ENCODE measurements at places on chromosomes 6 and 20. TPM values are rescaled to one million over a fixed set of nuclear protein-coding genes. Genes with fewer than 3 reads are reported as not detected.

GRCh38 chr6:166760288-166760687 lies 133.2 kb upstream of the RPS6KA2 start:
- DNase-seq, result peak; percentile 23
- peaks cover 23% of the 10 kb centered on the region for H3K4me1 ChIP-seq
- peaks cover 36% of the 10 kb centered on the region for H3K27me3 ChIP-seq

- no peaks in the 10 kb centered on the region for H3K36me3 ChIP-seq
- H3K4me3 ChIP-seq, result no peak overlapping the region
- H3K27me3 ChIP-seq, result peaks cover 16% of the 10 kb centered on the region
These were observed 142.3 kb downstream of the TFAP2A start for GRCh38 chr6:10272591-10272990.

GRCh38 chr6:20542927-20543602 lies 8.8 kb downstream of the CDKAL1 start:
- H3K27me3 ChIP-seq, result no peaks in the 10 kb centered on the region
- peak overlapping the region; percentile 47 for H3K27ac ChIP-seq
- H3K36me3 ChIP-seq, result peaks cover 36% of the 10 kb centered on the region
- peaks cover 38% of the 10 kb centered on the region for H3K4me1 ChIP-seq
- no peak overlapping the region for H3K4me3 ChIP-seq

GRCh38 chr6:125201961-125202729 lies 48.6 kb downstream of the TPD52L1 start:
- H3K27ac ChIP-seq, result no peak overlapping the region
- peaks cover 22% of the 10 kb centered on the region for H3K27me3 ChIP-seq
- no peak for DNase-seq
- H3K4me3 ChIP-seq, result no peak overlapping the region
- no peaks in the 10 kb centered on the region for H3K4me1 ChIP-seq

GRCh38 chr20:62782149-62782892 lies 14.0 kb upstream of the MRGBP start:
- H3K27me3 ChIP-seq, result no peaks in the 10 kb centered on the region
- H3K36me3 ChIP-seq, result no peaks in the 10 kb centered on the region
- no peak overlapping the region for H3K27ac ChIP-seq
- H3K4me1 ChIP-seq, result peaks cover 3% of the 10 kb centered on the region

- H3K27ac ChIP-seq, result no peak overlapping the region
- no peak for DNase-seq
- H3K4me3 ChIP-seq, result no peak overlapping the region
- H3K4me1 ChIP-seq, result no peaks in the 10 kb centered on the region
- H3K27me3 ChIP-seq, result no peaks in the 10 kb centered on the region
These were observed 76.6 kb downstream of the SOD2 start for GRCh38 chr6:159616456-159616855.

DNA sequence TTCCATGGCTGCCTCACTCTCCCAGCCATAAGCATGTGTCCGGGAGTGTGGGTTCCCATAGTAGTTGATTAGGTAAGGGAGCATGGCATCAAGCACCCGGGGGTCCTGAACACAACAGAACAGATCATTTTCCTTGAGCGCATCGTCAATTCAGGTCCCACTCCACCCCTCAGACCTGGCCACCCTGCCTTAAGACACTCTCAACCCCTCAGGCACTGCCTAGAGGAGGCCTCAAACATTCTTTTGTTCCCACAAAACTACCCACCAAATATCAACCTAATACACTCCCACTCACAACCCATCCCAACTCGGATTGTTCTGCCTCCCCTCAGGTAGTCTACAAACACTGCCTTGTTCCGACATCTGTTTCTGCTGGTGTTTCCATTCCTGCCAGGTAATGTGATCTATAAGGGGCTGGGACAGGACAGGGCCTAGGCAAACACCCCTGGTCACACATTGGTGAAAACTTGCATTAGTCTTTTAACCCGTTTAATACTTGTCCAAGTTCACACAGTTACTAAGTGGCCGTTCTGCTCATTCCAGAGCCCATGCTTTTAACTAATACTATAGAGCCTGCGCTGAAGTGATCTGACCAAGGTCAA lies 1.4 kb downstream of the NFS1 start:
- H3K36me3 ChIP-seq, result peaks cover 44% of the 10 kb centered on the region
- H3K27ac ChIP-seq, result peak overlapping the region; percentile 93
- no peaks in the 10 kb centered on the region for H3K27me3 ChIP-seq

DNA sequence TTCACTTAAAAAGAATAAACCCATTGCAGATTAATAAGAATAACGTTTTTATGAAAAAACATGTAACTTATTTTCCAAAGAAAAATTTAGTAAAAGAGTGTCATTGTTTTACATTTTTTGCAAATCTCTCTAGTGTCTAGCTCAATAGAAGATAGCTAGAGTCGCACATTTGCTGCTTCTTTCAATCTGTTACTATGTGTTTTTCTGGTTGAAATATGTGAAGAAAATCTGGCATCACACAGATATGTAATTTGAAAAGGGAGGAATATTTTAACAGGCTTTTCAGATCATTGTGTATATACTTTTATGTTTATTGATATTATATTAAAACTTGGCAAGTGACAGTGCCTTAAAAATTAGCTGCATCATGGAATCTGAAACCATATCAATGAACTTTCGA lies 9.1 kb downstream of the CCN6 start:
- H3K36me3 ChIP-seq, result no peaks in the 10 kb centered on the region
- DNase-seq, result no peak
- no peak overlapping the region for H3K27ac ChIP-seq
- no peaks in the 10 kb centered on the region for H3K4me1 ChIP-seq
- no peak overlapping the region for H3K4me3 ChIP-seq

DNA sequence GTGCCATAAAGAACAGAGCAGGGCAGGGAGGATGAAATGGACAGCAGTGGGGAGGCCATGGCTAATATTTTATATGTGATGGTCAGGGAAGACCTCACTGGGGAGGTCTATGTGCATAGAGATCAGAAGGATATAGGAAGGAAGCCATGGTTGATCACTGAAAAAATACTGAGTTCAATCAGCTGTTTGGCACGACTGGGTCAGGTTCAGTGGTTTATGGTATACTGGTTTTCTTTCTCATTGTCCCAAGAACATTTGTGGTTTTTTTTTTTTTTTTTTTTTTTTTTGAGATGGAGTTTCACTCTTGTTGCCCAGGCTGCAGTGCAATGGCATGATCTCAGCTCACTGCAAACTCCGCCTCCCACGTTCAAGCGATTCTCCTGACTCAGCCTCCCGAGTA lies 78.3 kb upstream of the TIAM2 start:
- no peaks in the 10 kb centered on the region for H3K27me3 ChIP-seq
- H3K4me1 ChIP-seq, result peaks cover 5% of the 10 kb centered on the region
- DNase-seq, result no peak
- H3K36me3 ChIP-seq, result no peaks in the 10 kb centered on the region
- H3K4me3 ChIP-seq, result no peak overlapping the region

DNA sequence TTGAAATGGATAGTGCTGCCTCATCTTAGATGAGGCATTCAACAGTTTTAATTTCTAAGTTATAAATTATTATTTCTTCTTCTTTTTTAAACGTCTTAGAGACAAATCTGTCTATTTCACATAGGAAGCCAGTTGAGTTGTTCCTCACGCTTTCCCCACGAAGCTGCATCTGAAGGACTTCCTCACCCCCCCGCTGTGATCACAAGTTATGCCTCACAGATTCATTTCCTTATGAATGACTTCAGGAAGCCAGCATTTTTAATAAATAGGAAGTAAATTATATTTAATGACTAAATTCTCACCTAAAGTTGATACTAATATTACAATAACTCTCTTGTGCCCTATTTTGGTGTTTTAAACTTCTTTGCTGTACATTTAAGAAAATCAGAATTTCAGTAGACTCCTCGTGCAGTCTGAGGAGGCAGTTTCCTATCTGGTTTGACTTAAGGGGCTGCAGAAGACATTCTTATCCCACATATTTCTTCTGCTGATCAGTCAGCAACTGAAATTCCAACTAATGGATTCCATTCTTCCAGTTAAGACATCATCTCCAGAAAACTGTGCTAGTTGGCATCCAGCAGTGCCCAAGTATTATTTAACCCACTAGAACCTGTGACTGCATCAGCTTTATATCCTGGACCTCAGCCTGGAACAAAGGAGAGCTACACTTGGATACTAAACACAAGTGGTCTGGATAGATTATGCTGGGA lies 182.7 kb upstream of the CCN2 start:
- peaks cover 20% of the 10 kb centered on the region for H3K27me3 ChIP-seq
- H3K36me3 ChIP-seq, result no peaks in the 10 kb centered on the region
- no peak overlapping the region for H3K4me3 ChIP-seq
- no peak overlapping the region for H3K27ac ChIP-seq
- no peaks in the 10 kb centered on the region for H3K4me1 ChIP-seq

DNA sequence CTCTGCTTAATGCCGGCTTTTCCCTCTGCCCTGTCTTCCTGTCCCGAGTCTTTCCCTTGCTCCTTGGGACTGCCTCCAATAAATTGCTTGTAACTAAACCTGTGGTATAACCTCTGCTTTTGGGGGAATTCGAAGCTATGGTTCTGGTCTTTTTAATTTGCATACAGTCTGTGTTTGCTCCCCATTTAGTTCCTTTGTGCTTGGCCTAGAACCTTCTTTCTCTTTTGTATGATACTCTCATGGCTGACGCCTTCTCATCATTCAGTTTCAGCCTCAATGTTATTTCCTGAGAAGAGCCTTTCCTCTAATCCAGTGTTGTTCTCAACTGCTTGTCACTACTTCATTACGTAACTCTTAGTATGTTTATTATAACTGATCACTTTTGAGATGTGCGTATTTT lies 248.0 kb downstream of the PHF3 start:
- H3K4me1 ChIP-seq, result no peaks in the 10 kb centered on the region
- no peaks in the 10 kb centered on the region for H3K36me3 ChIP-seq
- H3K27me3 ChIP-seq, result peaks cover 6% of the 10 kb centered on the region
- no peak overlapping the region for H3K4me3 ChIP-seq
- no peak for DNase-seq

GRCh38 chr20:4973330-4974097 lies 27.8 kb downstream of the SLC23A2 start:
- H3K36me3 ChIP-seq, result peaks cover 7% of the 10 kb centered on the region
- peak overlapping the region; percentile 72 for H3K4me3 ChIP-seq
- H3K4me1 ChIP-seq, result peaks cover 34% of the 10 kb centered on the region
- DNase-seq, result peak; percentile 79

DNA sequence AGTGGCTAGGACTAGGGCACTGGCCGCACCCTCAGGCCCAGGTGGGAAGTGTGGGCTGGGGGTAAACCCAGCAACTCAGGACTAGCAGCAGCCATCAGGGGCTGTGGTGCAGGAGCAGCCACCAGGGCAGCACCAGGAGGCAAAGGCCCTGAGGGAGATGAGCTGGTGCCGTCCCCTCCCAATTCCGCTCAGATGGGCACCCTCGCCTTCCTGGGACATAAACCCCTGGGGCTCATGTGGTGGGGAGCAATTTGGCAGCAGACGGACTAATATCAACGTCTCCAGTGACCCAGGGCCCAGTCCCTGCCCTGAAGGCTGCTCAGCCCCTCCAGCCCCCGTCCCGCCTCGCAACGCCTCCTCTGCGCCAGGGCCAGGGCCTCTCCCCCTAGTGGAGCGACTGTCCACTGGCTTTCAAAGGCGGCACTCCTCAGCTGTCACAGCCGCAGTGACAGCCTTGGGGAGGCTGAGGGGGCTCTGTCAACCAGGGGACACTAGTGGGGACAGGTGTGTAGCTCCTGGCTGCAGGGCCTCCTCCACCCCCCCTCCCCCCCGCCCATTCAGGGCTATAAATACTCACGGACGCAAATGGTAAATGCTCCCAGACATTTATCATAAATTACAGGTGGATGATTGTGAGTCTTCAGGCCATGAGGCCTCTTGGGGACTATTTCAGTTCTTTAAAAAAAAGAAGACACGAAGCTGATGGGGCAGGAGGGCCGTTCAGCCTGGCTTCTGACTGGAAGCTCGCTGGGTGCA lies 349.9 kb downstream of the ZFAND3 start:
- no peak overlapping the region for H3K27ac ChIP-seq
- no peak overlapping the region for H3K4me3 ChIP-seq
- DNase-seq, result no peak
- H3K4me1 ChIP-seq, result no peaks in the 10 kb centered on the region
- no peaks in the 10 kb centered on the region for H3K27me3 ChIP-seq
- H3K36me3 ChIP-seq, result peaks cover 4% of the 10 kb centered on the region

DNA sequence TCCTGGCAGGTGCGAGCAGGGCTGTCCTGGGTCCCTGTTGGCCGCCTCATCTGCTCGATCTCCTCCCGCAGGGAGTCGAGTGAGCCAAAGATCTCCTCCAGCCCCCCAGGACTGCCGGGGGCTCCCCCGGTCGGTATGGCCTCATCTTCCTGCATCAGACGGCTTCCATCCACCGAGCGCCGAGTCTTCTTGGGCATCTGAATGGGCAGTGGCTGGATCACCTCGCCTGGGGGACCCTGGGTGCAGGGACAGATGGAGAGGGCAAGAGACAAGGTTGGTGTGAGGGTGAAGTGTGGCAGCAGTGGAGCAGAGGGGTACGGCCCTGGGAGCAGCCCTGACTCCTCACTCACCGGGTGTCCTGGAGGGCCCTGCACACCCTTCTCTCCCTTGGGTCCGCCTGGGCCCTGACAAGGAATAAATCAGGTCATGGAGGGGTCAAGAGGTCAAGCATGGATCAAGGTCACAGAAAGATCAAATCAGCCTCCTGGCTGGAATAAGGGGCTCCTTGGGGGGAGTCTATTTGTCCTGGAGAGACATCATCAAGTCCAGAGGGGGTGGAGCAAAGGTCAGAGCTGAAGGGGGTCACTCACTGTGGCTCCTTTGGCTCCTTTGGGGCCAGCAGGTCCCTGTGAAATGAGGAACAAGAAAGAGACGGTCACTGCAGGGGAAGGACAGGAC lies 26.5 kb downstream of the COL11A2 start:
- H3K27ac ChIP-seq, result no peak overlapping the region
- no peaks in the 10 kb centered on the region for H3K27me3 ChIP-seq
- no peaks in the 10 kb centered on the region for H3K36me3 ChIP-seq
- DNase-seq, result no peak
- no peak overlapping the region for H3K4me3 ChIP-seq
- H3K4me1 ChIP-seq, result peaks cover 14% of the 10 kb centered on the region

DNA sequence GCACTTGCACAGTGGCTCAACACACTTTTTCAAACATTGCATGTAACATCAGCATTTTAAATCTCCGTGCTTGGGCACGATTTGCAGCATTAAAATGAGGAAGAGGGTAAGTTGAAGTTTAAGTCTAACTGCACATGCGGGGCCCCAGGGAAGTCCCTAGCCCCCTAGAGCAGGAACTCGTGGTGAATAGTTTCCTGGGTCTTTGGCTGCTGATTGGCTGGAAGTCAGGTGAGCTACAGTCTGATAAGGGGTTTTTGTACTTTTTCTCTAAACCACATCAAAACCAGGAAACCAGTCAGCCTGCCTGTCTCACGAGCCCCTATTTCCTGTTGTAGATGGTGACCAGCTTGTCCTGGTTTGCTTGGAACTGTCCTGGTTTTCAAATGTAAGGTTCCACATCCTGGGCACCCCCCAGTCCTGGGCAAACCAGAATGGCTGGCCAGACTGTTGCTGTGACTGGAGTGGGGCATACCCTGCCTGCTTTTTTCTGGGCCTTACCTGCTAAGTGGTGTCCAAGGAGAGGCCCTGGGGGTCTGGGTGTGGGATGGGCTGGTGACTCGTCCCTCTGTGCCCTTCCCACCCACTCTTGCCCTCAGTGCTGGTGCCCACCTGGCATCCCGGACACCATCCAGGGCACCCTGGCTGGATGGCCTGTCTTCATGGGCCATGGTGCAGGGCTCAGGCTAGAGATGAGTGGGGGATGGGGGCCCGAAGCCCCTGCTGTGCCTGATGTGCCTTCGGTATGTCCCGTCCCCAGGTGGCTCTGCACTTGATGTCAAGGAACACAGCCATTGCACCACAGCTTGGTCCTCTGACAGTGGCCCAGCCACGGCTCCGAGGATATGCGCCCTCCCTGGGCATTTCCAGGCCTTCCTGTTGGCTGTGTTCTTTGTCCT lies 31.8 kb downstream of the SUN5 start:
- peak; percentile 84 for DNase-seq
- H3K27ac ChIP-seq, result no peak overlapping the region
- H3K4me1 ChIP-seq, result peaks cover 69% of the 10 kb centered on the region

Gene RNF217
- 0.12 TPM for total RNA-seq

Gene BTN3A1
- 19.0 TPM for total RNA-seq

Gene TMEM242
- total RNA-seq, result 10.2 TPM

Gene KIAA0408
- total RNA-seq, result 2.3 TPM

Gene SGK2
- not detected for total RNA-seq

Measured in activated naive CD8-positive, alpha-beta T cell treated with anti-CD3 and anti-CD28 coated beads for 36 hours (primary cell).